NCI-H1694 (cell line): ENCODE measurements at places on chromosomes 1 and 21.

- DNase-seq = no peak
Observed at GRCh38 chr1:235873045-235873444, 6.3 kb upstream of the LYST start.

DNA sequence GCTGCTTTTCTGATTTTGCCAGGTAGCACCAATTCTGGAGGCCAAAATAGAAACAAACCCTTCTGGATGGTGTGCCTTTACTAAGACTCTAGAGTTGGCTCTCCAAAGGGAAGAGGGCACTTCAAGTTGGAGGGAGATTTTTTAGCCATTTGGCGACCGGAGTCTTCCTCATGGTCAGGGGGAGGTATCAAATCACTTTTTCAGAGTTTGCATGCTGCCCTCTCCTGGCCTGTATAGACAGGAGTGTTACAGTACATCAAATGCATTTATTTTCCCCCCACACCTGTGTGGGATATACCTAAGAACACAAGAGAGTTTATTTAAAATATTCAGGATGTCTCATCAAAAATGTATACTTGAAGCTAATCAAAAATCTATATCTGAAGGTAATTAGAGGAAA, 3.2 kb downstream of the GREM2 start:
- DNase-seq = no peak

- DNase-seq = peak; percentile 80
Observed at GRCh38 chr1:41696381-41696780, 211.9 kb upstream of the EDN2 start.

- no peak for DNase-seq
Observed at GRCh38 chr1:178109348-178110143, 15.6 kb downstream of the RASAL2 start.

DNA sequence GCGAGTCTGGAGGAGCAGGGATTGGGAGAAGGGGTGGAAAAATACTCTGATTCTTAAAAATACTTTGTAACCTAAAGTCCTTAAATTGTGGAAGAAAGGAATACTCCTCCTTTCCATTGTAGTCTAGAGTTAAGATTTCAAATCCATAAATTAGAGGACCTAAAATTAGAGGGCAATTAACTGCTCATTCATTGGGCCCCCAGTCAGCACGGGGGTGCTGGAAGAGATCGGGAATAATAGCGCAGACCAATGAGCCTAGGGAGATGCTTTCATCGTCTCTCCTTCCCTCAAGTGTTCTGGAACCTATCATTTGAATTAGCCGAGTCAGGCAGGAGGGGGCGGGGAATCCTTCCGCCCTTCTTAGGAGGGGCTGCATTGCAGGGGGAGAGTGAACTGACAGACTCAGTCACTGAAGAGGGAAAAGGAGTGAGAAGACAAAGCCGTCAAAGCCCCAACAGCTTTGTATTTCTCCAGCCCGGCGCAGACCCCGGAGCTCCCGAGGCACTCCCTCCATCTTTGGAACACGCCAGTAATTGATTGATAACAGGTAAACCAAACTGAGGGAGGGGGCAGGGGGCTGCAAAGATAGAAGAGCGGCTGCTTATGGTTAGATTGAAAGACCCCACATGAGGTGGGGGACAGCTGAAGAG, at the start of gene MLLT11:
Gene MLLT11 (plus strand): TSS at position 391 of the 650 bp plus-strand sequence. CDS start 6,828 bp downstream, outside the sequence.
- DNase-seq = peak; percentile 93

DNA sequence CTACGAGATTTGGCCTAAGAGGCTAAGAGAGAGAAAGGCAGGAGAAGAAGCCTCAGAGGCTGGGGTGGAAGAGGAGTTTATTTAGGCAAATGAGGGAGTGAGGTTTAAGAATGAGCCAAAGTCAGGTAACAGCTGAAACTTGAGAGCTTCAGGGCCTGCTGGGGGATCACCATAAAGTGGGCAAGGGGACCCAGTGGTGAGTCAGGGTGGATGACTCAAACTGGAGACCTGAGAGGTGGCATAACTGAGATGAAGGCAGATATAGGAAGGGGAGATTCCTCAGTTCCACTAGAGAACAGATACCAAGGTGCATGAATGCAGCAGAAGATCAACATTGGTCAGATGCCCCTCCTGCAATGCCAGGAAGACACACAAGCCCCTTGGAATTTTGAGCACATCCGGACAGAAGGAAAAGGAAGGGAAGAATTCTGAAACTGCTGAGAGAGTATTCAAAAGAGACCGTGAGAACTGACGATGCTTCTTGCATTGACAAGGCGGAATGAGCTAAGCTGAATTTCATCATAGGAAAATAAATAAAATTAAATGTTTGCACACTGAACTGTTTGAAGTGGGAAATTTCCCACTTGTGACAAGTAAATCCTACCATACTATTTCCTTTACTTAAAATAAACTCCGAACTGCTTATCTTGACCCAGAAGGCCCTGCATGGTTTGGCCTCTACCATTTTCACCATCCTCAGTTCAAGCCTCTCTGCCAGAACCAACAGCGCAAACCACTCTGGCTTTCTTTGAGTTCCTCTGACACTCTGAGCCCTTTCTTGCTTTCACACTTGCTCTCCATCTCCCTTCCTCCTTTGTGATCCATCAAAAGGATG, 94.1 kb downstream of the NMNAT2 start:
- DNase-seq = no peak

GRCh38 chr1:164740000-164740526, 181.1 kb downstream of the PBX1 start:
- DNase-seq = no peak

DNA sequence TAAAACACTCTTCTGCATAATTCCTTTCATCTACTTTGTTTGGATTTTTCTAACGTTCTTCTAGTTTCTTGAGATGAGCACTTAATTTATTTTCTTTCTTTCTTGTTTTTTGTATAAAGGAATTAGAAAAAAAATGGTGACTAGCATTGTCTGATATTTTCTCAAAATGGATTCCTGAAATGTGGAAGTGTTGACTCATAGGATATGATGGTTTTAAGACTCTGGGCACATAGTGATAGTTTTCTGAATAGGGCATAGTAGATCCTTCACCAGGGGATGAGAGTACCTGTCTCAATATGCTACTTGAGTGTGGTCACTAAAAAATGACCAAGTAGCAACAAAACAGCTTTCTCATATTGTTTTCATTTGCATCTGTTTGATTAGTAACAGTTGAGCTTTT, 100.9 kb downstream of the PEX14 start:
- no peak for DNase-seq

- DNase-seq = no peak
Observed at GRCh38 chr1:111471012-111471411, 2.8 kb upstream of the C1orf162 start.

- DNase-seq = no peak
Observed at GRCh38 chr1:53592521-53592982, 133.4 kb downstream of the DMRTB1 start.

GRCh38 chr1:182766881-182767645, 22.5 kb upstream of the NPL start:
- no peak for DNase-seq

DNA sequence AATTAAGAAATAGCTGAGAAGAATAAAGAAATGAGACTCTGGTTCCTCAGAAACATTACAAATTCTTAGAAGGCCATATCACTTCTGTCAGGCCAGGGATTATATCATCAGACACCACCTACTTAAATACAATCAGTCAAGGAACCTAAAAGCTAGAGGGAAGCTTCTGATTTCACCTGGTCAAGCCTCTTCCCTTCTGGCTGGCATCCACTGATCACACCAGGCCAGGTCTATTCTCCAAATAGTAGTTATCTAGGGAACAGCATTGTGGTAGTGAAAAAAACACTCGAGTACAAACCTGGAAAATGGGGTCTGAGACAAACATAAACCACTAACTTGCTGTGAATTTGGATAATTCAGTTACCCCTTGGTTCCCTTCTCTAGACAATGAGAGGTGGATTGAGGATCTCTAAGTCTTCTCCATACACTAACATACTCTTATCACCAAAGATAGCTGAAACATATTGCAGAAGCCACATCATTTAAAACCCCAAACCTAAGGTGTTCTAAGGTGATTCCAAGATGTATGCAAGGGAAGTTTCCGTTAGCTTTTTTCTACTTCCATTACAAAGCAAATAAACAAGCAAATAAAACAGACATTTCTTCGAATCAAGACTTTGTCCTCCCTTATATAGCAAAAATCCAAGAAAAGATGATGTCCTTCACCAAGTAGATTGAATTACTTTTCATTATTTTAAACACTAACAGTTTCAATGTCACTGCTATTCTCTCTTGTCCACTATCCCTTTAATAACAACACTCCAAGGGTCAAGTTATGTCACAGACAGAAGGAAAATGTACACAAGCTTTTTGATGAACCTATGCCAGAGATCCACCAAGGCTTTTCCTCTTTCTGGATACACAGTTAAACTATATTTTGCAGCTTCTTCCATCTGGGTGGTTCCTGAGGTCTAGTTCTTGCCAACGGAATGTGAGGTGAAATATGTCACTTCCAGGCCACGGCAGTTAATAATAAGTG, 212.9 kb downstream of the KCNH1 start:
- DNase-seq = no peak

- no peak for DNase-seq
Observed at GRCh38 chr1:54575605-54576290, 27.7 kb downstream of the ACOT11 start.

DNA sequence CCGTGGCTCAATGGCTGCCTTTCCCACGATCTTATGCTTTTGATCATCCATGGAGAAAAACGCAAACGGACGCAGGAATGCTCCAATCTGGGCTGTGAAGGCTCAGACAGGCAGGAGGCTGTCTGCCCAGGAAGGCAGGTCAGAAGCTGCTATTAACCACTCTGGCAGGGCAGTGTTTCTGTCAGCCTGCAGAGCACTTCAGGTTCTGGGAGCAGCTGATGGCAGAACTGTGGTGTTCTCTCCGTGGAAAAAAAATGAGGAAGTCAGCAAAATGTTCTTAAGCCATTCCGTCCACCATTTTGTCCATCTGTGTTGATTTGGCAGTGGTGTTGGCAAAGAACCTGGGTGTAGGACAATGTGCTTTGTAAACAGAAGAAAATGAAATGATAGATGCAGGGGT, 91.7 kb downstream of the SIM2 start:
- DNase-seq = no peak

- DNase-seq = no peak
Observed at GRCh38 chr1:203932556-203932955, 71.2 kb downstream of the SNRPE start.

- no peak for DNase-seq
Observed at GRCh38 chr1:201637282-201638079, 98.6 kb downstream of the NAV1 start.

DNA sequence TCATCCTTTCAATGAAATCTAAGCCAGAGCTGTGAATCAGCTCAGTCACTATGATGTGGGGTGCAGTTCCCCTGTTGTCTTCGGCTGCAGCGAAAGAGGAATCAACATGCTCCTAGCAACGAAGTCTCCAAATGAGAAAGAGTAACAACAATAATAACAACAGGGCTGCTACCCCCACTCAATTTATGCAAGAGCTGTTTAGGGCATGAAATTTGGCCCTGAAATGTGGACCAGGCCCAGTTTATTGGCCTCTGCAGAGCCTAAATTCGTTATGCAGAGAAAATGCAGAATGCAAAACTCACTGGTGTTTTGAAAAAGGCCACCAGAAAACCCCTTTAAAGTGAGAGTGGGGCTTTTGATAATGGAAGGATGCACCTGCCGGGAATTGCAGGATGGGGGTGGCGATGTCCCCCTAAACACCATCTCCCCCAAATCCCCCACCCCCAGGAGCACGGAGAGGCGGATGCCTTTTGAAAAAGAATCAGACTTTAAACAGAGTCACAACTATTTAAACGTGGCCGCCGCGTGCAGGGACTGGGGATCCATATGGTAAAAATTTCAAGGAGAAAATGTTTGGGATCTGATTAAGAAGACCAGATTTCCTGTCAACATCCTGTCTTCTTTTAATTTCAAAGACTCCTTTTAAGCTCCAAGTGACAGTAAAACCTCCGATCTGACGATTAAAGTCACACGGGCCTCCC, 1.9 kb downstream of the RUNX3 start:
- DNase-seq = no peak

DNA sequence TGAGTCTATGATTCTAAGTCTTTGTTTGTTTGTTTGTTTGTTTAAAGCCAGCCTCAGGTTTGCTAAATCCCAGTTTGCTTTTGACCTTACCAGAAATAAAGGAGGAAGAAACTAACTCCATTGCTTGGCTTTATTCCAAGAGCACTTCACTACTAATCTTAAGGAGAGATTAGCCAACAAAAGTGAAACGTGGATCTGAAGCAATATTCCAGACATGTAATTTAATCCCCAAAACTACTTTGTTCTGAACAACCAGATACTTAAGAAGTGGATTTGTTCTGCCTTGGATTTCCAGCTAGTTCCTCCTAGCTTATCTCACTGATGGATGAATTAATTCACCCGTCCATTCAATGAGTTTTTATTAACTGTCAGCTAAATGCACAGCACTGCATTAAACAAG, 15.9 kb upstream of the CEP350 start:
- no peak for DNase-seq
